ENCODE measurements at places on chromosomes 1 and 21. TPM values are rescaled to one million over a fixed set of nuclear protein-coding genes. Genes with fewer than 3 reads are reported as not detected.
A peak's percentile ranks its signal among the peaks of the same experiment; 100 is the strongest.

GRCh38 chr1:85214654-85215053 lies 13.8 kb upstream of the SYDE2 start:
- no peak for DNase-seq

DYRK3 gene
- polyA plus RNA-seq: 13.8 TPM

- DNase-seq: no peak
Observed at GRCh38 chr1:36881541-36881940, 152.8 kb downstream of the GRIK3 start.

DNA sequence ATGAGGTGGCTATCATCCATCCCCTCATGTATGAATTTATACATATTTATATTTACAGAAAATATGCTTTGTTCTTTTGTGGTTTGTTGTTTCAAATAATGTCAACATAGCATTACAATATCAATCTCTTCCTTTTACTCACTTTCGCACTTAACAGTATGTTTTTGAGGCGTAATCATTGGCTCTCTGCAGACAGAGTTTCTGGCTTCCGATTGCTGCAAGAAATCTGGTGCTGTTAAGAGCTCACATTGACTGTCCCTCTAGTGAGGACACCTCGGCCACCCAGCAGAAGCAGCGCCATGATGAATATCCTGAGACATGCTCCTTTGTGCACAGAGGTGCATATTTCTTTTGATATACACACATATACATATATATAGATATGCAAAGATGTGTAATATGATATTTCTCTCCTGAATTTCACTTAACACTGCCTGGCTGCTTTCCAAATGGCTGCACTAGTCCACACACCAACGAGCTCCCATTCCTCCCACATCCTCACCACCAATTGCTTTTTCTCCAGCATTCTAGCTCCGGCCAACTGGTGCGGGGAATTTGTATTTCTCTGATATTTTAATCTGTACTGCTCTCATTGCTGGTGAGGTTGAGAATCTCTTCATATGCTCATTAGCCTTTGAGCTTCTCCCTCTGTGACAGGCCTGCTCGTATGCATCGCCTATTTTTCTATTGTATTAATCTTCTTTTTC lies 248.4 kb downstream of the SIPA1L2 start:
- no peak for DNase-seq

DNA sequence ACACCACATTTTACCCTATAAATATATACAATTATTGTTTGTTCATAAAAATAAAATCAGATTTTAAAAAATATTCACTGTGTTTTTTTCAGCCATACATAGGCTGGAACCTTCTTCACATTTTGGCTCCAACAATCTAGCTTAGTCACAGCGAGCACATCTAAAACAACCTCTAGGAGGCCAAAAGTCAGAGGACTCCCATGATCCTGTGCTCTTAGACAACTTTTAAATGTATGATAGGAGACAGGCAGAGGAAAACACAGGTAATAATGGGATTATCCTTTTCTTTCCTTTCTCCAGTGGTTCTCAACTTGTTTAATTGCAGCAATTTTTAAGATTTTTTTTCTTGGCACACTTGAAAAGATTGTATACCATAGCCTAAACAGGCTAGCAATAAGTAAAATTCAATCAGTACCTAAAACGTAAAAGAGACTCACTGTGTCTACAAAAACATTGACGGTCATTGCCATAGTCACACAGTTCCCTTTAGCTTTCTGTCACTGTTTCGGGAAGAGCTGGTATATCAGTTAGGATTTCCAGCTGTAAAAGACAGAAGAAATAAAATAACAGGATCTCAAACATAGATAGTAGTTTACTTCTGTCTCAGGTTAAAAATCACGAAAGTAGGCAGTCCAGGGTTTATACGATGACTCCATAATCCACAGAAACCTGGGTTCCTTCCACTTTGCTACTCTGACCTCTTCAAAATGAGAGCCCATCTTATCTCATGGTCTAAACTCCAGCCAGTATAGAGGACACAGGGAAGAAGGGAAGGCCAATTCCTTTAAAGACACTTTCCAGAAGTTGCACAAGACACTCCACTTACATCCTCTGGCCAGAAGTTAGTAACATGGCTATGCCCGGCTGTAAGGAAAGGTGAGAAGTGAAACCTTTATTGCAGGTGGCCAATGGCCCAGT lies 39.2 kb upstream of the CR1L start:
- DNase-seq: no peak

VANGL1 gene
- polyA plus RNA-seq: 8.2 TPM

GRCh38 chr1:17675744-17676143 lies 79.4 kb upstream of the ACTL8 start:
- DNase-seq: no peak

DNA sequence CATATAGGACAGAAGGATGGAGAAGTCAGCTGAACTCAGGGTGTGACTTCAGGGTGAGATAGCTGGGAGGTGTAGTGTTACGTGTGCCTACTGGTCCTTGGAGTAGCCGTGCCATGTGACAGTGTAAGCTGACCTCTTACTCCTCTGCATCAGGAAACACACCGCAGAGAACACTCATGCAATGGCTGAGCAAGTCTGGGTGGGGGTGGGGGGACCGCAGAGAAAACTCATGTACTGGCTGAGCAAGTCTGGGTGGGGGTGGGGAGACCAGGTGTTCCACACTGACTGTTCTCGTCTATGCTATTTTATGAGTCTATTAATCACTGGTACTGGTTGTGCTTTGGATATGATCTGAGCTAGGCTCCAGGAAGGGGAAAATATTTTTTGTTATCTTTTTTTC lies 233.1 kb downstream of the PAPPA2 start:
- no peak for DNase-seq

DNA sequence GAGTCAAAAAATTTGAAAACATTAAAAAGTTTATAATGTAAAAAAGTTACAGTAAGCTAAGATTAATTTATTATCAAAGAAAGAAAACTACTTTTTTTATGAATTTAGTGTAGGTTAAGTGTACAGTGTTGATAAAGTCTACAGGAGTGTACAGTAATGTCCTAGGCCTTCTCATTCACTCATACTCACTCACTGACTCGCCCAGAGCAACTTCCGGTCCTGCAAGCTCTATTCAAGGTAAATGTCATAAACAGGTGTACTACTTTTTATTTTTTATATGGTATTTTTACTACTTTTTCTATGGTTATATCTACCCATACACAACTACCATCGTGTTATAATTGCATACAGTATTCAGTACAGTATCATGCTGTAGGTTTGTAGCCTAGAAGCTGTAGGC lies 49.6 kb downstream of the TBX19 start:
- DNase-seq: no peak

GRCh38 chr1:45669859-45670655 lies 16.3 kb downstream of the GPBP1L1 start:
- DNase-seq: no peak

REN gene
- 0.72 TPM for polyA plus RNA-seq

DNA sequence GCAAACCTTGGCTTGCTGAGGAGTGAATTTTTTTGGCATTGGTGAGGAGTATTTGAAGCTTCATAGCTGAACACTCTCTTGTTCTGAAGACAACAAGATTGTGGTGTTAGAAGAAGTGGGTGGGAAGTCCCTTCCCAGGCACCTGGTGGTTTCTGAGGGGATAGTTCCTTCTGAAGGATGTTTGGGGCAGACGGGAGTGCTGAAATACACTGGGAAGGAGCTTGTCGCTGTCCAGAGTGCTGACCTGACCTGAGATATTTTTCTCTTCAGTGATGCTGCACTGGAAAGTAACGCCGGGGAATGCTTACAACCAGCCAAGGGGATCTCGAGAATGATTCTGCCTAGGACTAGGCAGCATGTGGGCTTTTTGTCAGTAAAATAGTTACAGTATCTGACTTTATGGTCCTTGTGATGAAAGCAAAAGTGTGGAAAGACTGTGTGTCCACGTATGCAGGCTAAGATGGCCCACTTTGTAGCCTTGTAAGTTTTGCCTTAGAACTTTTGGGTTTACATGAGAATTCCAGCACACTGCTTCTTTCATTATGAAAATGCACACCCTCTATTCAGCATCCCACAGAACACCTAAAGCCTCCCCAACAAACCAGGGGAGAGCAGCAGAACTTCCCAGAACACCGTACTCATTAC lies 33.1 kb upstream of the NFASC start:
- peak; percentile 11 for DNase-seq

DNA sequence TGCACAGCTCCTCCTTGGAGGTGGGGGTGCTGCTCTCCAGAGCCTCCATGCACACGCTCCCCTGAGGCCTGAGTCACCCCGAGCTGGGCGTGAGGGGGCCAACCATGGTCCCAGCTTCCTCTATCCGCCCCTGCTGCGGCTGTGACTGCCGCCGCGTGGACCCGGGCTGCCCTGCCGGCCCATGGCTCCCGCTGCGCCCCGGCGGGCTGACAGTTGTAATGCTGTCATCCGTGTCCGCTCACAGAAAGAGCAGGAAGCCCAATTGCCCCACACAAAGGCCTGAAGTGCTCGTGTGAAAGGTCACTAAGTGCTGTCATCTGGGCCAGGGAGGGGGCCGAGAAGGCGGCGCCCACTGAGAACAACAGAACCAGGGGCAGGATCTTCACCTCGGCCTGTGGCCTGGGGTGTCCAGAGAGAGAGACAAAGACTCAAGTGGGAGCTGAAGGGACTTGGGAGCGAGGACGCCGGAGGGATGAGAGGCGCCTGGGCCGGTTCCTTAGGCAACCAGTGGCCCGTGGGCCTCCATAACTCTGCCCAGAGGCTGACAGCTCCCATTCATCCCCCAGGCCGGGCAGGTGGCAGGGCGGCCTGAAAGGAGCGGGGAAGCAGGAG lies 31.5 kb downstream of the OLIG1 start:
- DNase-seq: no peak

DNA sequence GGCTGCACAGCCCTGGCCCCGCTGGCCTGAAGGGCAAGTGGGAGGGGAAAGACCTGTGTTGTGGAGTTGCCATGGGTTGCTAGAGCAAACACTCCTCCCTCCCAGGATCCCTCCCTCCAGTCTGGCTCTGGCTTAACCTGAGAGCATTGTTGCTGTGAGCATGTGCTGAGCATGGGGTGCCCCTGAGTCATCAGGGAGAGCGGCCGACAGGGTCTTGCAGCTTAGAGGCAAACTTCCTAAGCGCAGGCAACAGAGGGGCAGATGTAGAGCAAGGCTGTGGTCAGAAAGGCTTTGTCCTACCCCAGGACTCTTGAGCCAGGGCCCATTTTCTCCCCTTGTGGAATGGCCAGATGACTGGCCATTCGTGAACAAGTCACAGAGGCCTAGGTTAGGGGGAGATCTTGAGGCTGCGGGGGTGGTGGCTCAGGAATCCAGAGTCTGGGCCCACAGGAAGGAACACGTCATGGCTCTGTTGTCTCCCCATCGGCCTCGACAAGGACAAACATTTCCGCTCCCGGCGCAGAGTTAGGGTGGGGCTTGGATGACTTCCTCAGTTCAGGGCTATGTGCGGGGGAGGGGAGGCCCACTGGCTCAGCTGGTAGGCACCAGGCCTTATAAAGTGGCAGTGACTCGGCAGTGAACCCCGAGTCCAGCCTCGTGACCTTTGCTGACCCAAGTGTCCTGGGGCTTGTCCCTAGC lies 362 bp upstream of the DYNLT4 start:
- DNase-seq: peak; percentile 98

DNA sequence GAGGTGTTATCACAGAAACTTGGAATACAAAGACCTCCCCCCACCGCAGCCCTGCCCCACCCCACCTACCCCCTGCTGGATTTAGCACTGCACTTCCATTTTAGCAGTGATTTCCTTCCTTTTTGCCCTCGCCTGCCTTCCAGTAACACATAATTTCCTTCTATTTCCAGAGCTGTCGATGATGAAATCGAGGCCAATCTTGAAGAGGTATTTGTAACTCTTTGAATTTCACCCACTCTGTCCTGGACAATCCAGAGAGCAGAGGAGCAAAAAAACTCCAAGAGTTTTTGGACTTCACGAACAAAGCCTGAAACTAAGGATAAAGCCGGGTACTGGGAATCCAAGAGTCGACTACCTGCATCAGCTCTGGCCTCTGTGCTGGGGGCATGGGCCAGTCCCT lies 49.1 kb downstream of the CAPN2 start:
- no peak for DNase-seq

All from AG04450 (cell line).